ENCODE measurements at places on chromosomes 4 and X.
A peak's percentile ranks its signal among the peaks of the same experiment; 100 is the strongest.

- DNase-seq = no peak
Observed at GRCh38 chr4:55014876-55015275, 110.5 kb downstream of the KDR start.

DNA sequence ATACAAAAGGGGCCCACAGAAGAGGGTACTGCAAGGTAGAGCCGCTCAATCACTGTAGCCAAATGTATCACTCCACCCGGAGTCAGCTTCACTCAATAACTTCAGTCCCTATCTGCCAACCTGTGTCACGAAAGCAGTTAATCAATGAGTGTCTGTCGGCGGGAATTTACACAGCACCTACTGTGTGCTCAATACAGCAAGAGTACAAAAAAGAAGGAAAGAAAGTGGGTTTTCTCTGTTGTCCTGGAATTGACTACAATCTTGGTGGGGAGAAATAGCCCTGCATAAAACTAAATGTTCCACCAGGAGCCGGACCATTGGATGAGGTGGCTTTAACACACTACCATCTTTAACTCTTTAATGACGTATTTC is 780 bp upstream of the NKRF start:
- DNase-seq = no peak

GRCh38 chrX:104270916-104271512 is 16.3 kb upstream of the ESX1 start:
- DNase-seq = peak; percentile 49

DNA sequence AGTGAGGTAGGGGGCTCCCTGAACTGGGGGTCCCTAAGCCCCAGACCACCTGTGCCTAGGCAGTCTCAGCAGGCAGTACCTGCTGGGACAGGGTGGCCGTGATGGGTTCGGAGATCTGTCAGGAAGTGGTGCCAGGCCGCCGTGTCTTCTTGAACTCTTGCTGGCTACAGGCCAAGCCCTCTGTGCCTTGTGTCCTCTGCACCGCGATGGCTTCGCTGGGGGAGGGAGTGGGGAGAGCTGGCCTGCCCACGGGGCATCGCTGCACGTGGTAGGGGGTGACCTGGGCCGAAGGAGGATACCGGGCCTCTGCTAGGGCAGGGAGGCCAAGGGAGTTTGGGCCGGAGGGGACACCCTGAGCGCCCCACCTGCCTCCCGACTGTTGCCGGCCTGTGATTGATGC is 96.7 kb upstream of the NKX1-1 start:
- DNase-seq = peak; percentile 45

DNA sequence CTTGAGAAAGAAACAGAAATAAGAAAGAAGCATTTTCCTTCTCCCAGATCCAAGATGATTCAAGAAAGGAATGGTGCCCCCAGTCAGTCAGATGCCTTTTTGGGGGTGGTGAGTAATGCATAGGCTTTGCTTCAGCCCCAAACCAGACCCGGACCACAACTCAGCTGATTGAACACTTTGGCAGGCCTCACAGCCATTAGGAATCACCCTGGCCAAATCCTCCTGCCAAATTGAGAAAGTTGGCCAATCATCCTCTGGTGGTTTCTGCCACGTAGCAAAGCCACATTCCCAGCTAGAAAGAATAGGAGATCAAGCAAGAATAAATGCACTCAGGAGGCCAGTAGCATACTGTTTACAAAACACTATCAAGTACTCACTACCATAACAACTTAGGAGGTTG is 33.7 kb downstream of the FRMD7 start:
- no peak for DNase-seq

- no peak for DNase-seq
Observed at GRCh38 chr4:100246697-100247096, 56.4 kb upstream of the DDIT4L start.

GRCh38 chr4:146981651-146982050 is 36.0 kb upstream of the TTC29 start:
- DNase-seq = peak; percentile 57

DNA sequence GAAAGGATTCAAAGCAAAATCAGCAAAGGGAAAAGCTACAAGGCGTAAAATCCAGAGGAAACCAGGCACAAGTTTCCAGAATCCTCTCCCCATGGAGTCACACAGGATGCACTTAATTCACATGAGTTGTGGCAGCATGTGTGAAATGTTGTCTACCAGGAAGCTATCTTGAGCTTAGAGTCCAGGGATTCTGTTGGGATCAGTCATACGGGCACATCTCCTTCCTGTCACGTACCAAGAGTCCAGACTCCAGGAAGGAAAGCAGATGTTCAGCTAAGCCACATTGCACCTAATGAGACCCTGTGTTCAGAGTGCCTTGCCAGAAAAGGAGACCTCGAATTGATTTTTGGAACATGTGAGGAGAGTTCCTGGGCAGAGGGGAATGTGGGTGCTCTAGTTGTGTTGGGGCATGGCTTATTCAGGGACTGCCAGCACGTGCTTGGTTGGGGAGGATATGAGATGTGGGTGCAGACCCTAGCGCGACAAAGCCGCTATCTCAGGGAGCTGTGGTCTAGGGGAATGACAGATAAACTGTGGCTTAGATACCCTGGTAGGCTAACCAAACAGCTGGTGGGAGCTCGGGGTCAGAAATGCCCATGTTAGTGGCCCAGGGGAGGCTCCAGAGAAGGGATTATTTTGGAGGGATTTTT is 70.0 kb downstream of the EVC start:
- no peak for DNase-seq

DNA sequence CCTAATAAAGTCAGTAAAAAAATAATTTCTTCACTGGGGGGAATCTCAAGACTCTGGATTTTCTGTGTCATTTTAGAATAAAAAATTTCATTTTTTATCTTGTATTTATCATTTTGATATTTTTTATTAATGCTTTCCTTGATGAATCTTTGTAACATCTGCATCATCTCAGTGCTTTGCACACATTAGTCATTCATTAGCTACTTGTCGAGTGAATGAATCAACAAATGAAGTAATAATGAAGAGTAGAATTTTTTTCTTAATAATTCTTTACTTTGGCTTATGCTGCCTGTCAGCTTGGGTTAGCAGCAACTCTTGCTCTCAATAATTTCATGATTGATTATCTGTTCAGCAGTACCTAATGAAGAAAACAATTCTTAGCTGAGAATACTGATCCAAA is 530.8 kb downstream of the GRXCR1 start:
- DNase-seq = no peak

DNA sequence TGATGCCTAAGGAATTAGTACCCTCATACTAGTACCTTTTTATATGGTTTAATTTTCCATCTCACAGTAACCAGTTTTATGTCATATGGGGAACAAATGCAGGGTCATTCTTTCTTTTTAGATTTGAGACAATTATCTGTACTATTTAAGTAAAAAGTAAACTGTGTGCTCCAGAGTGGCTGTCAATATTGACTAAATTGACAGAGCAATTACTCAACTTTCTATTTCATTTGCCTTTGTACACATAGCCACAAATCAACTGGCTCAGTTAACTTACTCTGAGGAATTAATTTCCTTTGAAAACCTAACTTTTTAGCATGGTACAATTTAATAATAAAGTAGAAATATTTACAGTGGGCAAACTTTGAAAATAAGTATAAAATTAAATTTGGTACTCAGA is 28.5 kb upstream of the TEX13C start:
- no peak for DNase-seq

DNA sequence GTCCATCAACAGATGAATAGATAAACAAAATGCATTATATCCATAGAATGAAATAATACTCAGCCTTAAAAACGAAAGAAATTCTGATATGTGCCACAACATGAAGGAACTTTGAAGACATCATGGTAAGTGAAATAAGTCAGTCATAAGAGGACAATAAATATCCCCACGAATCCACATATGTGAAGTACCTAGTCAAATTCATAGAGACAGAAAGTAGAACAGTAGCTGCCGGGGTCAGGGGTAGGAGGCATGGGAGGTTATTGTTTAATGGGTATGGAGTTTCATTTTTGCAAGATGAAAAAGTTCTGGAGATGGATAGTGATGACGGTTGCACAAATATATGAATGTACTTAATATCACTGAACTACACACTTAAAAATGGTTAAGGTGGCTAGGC is 151.6 kb upstream of the MAP3K15 start:
- no peak for DNase-seq

DNA sequence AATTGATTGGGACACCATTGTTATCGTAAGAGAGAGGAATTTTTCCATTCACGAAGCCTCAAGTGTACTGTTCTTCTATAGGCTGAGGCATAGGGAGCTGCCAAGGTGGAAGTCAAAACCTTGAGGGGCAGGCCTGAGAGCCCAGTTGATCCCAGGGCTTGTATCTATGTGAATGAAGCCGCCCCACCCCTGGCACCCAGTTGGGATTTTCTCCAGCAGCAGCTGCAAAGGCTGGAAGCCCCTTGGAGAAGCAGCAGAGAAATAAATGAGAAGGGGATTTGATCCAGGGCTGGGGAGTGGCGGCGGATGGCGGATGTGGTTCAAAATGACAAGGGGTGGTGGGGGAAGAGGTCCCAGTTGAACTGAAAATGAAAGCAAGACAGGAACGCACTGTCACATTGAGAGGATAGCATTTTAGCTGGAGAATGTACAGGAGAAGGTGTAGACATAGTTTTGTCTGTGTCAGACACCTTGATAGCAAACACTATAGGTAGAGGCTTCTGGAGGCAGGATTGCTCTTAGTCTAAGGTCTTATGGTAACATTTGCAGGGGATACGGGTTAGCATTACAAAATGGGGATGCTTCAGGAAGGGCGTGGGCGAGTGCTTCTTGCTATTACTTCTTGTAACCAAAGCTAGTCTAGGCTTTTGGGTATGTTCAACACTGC is 32.6 kb downstream of the DOCK11 start:
- no peak for DNase-seq

DNA sequence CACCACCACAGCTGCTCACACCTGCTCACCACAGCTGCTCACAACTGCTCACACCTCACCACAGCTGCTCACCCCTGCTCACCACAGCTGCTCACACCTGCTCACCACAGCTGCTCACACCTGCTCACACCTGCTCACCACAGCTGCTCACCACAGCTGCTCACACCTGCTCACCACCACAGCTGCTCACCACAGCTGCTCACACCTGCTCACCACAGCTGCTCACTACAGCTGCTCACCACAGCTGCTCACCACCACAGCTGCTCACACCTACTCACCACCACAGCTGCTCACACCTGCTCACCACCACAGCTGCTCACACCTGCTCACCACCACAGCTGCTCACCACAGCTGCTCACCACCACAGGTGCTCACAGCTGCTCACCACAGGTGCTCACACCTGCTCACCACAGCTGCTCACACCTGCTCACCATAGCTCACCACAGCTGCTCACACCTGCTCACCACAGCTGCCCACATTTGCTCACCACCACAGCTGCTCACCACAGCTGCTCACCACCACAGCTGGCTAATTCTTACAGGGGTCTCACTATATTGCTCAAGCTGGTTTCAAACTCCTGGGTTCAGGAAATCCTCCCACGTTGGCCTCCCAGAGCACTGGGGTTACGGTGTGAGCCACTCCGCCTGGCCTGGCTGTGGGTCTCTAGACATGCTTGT is 30.4 kb upstream of the CPLX1 start:
- DNase-seq = no peak

DNA sequence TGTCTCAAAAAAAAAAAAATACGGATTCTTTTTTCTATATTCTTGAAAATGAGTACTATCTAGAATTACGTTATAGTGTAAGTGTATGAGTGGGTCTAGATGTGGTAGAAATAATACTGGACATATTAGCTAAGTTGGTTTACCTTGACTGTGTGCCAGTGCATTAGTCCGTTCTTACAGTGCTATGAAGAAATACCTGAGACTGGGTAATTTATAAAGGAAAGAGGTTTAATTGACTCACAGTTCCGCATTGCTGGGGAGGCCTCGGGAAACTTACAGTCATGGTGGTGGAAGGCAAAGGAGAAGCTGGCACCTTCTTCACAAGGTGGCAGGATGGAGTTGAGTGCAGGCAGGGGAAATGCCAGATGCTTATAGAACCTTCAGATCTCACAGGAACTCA is 92.4 kb downstream of the ARHGAP10 start:
- DNase-seq = no peak

DNA sequence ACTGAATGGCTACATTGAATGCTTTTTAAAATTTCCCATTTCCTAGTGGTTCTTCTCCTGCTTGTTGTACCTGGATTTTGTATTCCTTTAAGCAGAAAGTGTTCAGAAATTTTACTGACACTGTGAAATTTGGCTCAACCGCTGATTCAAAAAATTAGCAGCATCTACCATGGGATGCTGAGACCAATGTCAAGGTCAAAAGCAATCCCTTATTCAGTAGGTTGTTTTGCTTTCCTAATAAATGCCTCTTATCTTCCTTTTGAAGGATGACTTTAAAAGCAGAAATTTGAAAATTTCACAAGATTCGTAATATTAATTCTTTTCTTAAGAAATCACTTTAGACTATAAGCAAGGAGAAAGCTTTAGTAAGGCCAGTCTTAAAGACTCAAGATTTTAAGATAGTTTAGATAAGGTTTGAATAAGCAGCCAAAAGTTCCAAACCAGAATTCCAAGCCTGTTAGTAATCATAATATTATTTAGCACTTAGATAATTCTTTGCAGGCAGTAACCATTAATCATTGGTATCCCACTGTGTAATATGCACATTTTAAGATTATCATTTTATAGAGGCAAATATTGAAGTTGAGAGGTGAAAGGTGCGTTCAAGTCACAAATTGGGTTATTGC is 508.8 kb downstream of the ANKRD50 start:
- DNase-seq = no peak

DNA sequence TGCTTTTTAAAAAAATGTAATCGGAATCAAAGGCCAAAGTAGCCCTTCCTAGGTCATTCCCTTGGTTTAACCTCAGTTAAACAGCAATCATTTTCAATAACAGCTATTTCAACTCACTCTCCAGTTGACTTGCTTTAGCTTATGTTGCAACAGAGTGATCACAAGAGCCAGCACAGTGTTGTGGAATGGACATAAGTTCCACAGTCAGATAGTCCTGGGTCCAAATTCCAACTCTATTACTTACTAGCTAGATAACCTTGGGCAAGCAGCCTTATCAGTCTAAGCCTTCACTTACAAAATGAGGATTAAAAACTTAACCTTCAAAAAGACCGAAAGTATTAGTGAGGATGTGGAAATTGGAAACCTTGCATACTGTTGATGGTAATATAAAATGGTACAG is 9.2 kb upstream of the GPC3 start:
- DNase-seq = no peak

GRCh38 chrX:110853610-110854009 is 58.0 kb upstream of the CHRDL1 start:
- peak; percentile 57 for DNase-seq

GRCh38 chrX:134738986-134739740 is 80.9 kb upstream of the PLAC1 start:
- DNase-seq = no peak

All from ecto neural progenitor cell (in vitro differentiated cells).